ENCODE measurements at places on chromosomes 2 and 18. TPM values are rescaled to one million over a fixed set of nuclear protein-coding genes. Genes with fewer than 3 reads are reported as not detected.

DNA sequence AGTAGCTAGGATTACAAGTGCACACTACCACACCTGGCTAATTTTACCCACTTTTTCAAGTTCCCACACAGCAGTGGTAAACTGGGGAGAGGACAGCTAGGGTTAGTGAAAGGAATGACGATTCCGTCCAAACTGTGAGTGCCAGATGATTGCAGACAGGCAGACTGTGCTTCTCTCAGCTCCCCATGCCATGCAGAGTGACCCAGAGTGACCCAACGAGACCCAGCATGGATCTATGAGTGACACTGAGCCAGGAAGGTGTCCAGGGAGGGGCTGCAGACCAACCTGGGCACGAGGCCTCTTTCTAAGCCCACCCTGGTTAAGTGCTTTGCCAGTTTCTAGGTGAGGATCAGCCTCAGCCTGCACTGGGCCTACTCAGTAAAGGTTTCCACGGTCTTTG lies 7.7 kb upstream of the KLF11 start:
- DNase-seq = no peak

- DNase-seq = no peak
These were observed 8.5 kb upstream of the NCKAP5 start for GRCh38 chr2:133576714-133577113.

The MEP1B gene
- 0.64 TPM for total RNA-seq

GRCh38 chr18:14971461-14972185 lies 223.7 kb downstream of the ANKRD30B start:
- no peak for DNase-seq

Measured in fibroblast of villous mesenchyme (primary cell).